ENCODE measurements at places on chromosomes 4 and X.

- DNase-seq, result peak; percentile 92
Observed at GRCh38 chr4:142817442-142817841, 28.7 kb downstream of the INPP4B start.

- DNase-seq, result no peak
Observed at GRCh38 chr4:180799798-180800197, 1443.4 kb upstream of the TENM3 start.

- no peak for DNase-seq
Observed at GRCh38 chrX:33129607-33130006, 81.7 kb downstream of the DMD start.

DNA sequence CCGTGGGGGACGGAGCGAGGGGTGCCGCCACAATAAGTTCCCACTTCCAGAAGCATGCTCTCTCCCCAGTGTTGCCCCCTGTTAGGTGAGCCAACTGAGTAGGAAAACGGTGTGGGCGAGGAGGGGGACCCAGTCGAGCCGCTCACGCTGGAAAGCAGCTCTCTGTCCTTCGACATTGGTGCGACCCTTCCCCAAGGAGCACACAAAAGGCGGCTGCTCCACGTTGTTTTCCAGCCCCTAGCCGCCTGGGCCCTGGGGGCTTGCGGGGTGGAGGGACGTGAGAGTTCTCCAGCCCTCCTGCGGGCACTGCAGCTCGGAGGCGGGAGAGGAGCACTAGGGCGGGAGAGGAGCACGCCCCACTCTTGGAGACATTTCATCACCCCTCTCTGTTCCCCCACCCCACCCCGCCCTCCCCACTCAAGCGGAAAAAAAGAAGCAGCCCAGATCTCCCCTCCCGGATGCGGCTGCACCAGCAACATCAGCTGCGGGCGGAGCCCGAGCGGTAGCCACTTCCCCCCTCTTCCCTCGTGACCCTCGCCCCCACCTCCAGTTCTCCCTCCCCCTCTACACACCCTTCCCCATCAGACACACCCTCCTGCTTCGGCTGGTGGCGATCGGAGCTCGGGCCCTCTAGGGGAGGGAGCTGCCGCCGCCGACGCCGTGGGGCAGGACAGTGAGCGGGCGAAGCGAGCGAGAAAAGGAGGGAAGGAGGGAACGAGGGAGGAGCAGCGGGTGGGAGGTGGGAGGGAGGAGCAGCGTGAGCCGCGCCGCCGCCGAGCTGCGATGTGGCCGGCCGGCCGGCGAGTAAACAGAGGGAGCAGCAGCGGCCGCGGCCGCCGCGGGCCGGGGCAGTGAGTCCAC is at the start of gene DOCK11:
Gene DOCK11 (plus strand): TSS at position 755 of the 861 bp plus-strand sequence. CDS start 157 bp downstream, outside the sequence.
- peak; percentile 87 for DNase-seq

GRCh38 chr4:1255699-1256098 is 6.8 kb upstream of the CTBP1 start:
- DNase-seq, result no peak

DNA sequence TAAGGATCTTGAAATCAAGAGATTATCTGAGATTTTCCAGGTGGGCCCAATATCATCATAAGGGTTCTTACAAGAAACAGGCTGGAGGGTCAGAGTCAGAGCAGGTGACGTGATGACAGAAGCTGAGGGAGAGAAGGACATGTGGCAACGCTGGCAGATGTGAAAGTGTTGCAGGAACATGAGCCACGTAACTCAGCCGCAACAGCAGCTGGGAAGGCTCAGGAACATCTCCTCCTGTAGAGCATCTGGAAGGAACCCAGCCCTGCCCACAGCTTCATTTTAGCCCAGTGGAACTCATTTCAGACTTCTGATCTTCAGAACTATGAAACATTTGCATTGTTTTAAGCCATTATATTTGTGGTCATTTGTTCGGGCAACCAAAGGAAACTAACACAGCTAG is 156.3 kb upstream of the VEGFC start:
- no peak for DNase-seq

DNA sequence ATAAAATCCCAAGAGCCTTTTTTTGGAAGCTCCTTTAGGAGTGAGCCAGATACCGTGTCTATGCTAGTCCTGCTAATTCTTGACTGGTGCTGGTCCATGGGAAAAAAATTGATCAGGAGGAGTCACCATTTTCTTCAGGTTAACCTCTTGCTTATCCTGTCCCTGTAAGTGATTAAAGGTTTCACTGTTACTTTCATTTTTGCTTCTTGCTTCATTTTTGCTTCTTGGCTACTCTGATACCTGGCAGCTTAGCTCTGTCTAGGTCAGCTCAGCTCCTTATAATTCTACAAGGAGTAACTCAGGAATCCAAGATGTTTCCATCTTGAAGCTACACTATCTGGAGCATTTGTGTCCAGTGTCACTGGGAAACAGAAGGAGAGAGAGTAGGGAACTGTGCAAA is 45.7 kb downstream of the AFM start:
- no peak for DNase-seq

DNA sequence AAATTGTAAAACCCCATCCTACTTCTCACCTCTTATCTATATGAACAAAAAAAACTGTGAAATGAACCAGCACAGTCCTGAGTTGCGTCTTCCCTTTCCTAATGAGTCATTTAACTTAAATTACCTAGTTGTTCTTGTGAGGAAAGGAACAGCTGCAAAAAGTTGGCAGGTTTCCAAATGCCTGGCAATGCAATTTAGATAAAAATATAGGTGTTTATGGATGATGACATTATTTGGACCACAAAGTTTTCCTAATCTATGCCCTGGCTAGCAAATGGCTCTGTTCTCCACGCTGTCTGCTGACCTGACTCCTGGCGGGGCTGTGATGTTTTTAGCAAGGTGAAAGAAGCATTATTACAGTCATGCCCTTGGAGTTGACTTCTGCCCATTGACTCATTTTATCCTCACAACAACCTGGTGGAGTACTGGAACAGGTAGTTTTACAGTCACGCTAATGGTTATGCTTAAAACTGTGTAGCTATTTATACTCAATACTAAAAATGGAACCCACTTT is 29.8 kb upstream of the RELL1 start:
- peak; percentile 66 for DNase-seq
